ENCODE measurements at places on chromosomes 1 and 21.
A peak's percentile ranks its signal among the peaks of the same experiment; 100 is the strongest.

DNA sequence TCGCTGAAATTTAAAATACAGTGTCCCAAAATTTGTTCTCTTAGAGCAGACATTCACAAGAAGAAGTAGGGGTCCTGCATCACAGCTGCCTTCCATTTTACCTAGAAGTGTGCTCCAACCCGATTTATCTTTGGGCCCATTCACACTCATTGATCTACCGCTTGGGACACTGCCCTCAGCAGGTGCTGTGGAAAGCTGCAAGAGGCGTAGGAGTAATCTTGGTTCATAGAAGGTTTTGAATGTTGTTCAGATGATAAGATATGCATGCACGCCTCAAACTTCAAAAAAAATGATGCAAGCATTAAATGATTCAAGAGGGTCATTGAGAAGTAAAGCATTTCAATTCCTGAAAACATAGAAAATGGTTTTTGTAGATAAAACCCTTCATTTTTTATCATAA, 18.6 kb upstream of the C1orf105 start:
- DNase-seq, result no peak

- no peak for DNase-seq
These were observed 51.0 kb downstream of the AHDC1 start for GRCh38 chr1:27552911-27553420.

DNA sequence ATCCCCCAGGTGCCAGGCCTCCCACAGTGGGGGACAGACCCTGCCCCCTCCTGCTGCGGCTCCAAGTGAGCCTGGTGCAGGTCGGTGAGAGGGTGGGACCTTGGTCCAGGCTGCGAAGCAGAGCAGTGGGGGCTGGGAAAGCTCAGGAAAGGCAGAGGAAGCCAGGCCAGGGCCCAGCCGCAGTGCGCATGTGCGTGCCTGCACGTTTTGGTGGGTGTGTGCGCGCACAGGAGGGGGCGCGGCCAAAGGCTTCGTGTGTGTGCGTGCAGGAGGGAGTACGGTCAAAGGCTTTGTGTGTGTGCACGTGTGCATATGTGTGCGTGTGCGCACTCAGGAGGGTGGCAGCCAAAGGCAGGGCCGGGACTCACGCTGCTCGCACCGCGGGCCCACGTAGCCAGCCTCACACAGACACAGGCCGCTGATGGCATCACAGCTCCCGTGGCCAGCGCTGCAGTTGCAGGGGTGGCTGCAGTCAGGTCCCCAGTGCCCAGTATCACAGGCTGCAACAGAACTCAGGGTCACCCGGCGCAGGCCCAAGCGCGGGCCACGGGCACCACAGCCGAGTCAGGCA, 45.9 kb downstream of the ARHGEF16 start:
- no peak for DNase-seq

DNA sequence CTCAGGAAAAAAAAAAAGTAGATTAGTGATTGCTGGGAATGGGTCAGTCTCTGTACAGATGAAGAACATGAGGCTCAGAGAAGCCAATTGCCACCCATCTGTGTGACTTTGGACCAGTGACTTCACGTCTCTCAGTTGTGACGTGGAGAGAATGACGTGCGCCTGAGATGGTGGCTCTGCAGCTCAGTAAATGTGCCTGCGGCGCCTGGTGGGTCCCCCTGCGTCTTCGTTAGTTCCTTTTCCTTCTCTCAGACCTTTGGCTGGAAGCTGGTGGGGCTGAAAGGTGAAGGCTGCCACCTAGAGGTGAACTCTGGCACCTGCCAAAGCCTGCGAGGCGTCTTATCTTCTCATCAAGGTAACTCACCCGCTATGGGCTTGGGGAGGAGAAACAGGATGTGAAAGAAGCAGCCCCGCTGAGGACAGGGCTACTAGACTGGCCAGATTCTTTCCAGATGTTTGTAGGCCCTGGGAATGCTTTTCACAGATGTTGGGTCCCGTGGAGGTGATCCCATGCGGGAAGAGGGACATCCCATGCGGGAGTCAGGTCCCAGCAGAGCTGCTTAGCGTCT, 8.7 kb upstream of the E2F2 start:
- peak; percentile 81 for DNase-seq

DNA sequence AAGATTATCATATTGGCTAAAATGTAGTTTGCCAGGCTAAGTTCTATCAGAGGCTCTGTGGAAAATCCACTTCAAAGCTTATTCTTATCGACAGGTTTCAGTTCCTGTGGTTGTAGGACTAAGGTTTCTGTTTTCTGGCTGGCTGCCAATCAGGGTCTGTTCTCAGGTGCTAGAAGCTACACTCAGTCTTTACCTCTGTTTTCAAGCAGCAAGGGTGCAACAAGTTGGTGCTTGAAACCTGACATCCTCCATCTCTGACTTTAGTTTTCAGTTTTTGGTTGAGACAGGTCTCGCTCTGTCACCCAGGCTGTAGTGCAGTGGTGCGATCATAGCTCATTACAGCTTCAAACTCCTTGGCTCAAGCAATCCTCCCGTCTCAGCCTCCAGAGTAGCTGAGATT, 15.3 kb upstream of the TMCO2 start:
- DNase-seq, result no peak
